ENCODE measurements at places on chromosomes 1 and 21. TPM values are rescaled to one million over a fixed set of nuclear protein-coding genes. Genes with fewer than 3 reads are reported as not detected.
A peak's percentile ranks its signal among the peaks of the same experiment; 100 is the strongest.

PGLYRP4 gene
- not detected for polyA plus RNA-seq

LRRIQ3 gene
- 2.4 TPM for polyA plus RNA-seq

ARPC5 gene
- polyA plus RNA-seq: 167 TPM

MTARC2 gene
- polyA plus RNA-seq: 81.7 TPM

FCRL1 gene
- polyA plus RNA-seq: 0.24 TPM

COL6A1 gene
- polyA plus RNA-seq: 361 TPM

- DNase-seq: peak; percentile 68
Observed at GRCh38 chr1:179002552-179003345, 22.9 kb upstream of the FAM20B start.

DNA sequence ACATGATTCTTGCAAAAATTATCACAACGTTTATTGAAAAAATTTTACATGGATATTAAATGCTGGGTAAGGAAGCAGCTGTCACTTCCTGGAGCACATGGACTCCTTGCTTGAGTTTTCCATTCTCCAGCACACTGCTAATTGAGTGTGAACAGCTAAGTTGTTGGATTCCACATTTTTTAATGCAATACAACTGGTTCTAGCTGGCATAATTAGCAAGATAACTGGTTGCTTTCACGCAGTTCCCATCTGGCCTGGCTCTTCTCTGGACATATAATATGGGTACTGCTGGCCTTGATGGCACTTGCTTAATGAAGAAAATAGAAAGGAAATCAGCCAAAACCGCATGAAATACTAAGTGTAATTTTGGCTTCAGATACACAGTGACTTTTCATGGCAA is 26.6 kb downstream of the RGS21 start:
- peak; percentile 65 for DNase-seq

DNA sequence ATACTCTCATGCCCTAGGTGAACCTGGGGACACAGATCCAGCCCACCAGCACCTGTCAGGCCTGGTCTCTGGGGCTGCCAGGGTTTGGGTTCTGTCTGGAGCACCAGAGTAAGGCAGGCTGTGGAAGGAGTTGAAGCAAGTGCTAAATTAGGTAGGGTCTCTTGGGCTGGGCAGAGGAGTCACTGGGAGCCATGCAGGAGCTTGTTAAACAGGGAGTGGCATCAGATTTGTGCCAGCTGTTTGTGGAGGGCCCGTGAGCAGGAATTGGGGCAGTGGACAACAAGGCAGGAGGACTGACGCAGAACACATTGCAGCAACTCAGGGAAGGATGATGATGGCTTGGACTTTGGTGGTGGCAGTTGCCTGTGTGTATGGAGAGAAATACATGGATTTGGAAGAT is 56.3 kb downstream of the PTPRF start:
- DNase-seq: no peak

DNA sequence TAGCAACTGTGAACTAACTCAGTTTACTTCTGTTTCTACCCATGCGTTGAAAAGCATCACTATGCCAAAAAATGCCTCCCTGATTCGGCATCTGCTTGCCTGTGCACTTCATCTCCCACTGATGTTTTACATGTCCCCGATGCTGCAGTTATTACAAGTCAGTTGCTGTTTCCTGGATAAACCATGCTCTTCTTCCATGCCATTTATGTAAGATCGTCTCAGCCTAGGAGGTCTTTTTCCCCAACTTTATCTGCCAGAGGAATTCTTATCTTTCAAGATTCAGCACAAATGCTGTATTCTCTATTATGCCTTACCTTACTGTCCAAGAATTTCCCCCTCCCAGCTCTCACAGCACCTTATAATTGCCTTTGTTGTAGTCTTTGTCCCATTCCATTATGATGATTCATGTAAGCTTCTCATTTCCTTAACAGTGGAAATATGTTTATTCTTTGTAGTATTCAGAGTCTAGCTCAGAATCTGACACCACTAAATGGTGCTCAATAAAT is 30.0 kb downstream of the PRKACB start:
- DNase-seq: no peak

GRCh38 chr1:93768380-93768863 is 86.8 kb upstream of the BCAR3 start:
- no peak for DNase-seq

DNA sequence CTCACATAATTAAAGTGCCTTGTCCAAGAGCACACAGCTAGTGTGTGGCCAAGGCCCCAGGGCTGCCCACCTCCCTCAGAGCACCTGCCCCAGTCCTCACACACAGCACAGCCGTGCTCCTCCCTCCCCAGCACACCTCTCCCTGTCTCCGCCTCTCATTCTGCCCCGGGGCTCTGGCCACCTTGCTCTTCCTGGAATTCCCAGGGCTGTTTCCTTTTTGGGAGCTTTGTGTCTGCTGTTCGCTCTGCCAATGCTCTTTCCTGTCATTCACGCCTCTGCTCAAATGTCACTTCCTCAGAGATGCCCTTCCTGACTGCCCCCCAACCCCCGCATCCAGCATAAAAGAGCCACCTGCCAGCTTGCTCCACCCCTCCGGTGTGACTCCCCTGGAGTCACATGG is 13.3 kb downstream of the SLC6A17 start:
- DNase-seq: no peak

DNA sequence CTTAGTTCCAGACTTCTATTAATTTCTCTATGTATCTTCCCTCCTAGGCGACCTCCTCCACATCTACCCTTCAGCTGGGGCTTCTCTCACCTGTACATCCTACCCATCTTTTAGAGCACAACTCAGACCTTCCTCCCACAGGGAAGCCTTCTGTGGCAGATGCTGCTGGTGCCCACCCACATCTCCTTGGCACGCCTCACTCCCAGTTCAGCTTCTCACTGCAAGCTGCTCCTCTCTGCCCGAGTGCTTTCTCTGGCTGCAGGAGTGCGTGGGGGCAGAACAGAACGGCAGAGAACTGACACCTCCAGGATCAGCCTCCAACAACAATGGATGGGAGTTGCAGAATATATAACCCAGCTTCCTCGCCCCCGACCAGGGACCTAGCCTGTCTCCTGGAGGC is 36.5 kb downstream of the ZBTB18 start:
- DNase-seq: no peak

GRCh38 chr1:2229037-2229864 is 1.1 kb downstream of the SKI start:
- peak; percentile 77 for DNase-seq

GRCh38 chr1:47938520-47938919 is 58.7 kb downstream of the TRABD2B start:
- DNase-seq: no peak

DNA sequence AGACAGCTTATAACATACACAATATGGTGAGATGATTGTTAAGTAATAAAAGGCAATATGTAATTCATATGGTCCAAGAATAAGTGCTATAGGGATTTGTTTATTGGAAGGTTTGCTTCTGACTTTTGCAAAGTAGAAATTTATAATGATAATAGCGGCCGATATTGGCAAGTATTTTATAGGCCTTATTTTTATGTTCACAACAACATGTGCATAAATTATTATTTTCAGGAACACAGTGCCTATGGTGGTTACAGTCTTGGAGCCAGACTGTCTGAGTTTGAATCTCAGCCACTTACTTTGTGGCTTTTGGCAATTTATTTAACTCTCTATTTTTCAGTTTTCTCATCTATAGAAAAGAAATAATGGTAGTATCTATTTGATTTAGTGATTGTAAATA is 607.5 kb downstream of the USP25 start:
- DNase-seq: no peak

DNA sequence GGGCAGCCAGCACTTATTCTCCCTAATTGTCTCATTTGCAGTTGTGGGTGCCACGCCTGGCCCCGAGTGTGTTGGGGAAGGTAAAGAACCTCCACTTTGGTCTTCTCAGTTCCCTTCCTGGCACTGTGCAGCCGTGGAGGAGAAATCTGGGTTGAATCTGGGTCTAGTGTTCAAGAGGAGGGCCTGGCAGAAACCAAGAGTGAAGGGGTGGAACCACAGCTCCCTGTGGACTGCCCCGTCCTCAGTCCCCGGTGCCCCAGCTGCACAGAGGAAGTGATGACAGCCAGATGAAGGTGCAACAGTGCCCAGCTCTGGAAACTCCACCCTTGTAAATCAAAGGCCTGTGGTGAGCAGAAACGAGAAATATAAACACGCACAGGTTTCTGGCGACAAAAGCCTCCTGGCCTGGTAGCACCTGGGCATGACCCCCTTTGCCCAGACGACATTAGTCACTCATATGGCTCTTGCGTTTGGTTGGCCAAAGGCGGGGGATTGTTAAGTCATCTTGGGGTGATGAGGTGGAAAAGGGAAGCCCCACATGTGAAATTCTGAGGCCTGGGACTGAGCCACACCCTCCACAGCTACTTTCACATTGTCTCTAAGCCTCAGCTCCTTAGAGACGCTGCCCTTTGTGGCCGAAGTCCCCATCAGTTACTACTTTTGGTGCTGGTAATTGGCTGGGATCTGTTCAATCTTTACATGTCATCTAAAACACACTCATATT is 4.2 kb upstream of the ECE1 start:
- no peak for DNase-seq

DNA sequence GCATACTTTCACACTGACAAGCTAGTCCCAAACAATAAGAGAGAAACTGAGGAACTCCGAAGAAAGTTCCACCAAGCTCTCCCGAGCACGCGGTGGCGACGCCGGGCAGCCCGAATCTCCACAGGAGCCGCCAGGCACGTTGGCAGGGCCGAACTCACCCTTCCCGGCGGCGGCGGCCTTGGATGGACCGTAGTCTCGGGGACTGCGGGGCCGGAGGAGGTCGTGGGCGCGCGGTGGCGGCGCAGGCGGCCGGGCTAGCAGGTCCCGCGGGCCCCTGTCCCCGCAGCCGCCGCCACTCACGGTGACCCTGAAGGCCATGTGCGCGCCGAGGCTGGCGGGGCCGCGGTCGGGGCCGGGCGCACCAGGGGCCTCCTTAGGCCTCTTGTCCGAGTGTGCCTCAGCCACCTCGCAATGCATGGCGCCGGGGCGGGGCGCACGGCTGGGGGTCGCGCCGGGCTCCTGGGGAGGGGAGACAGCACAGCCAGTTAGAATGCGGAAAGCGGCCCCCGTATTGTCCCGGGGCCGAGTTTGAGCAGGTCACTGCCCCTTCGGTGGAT is 1.2 kb downstream of the GLIS1 start:
- no peak for DNase-seq

DNA sequence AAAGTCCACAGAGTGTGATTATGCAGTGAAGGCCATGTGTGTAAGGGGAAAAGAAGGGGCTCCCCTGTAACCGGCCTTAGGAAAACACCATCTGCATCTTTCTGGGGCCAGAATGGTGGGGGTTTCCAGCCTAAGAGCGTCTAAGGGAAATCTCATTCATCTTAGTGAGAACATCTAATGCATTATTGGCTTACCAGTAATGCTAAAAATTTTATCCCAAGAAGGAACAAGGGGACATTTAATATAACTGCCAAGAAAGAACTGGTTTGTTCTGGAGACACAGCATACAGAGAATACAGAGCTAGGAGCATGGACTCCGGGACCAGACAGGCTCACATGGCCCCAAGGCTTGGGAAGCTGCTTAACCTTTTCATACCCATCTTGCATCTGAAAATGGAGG is 58.3 kb upstream of the DSCAM start:
- DNase-seq: no peak

- DNase-seq: no peak
Observed at GRCh38 chr1:62438163-62438562, 1.3 kb downstream of the USP1 start.

GRCh38 chr1:150362721-150363425 is 1.1 kb upstream of the RPRD2 start:
- no peak for DNase-seq

DNA sequence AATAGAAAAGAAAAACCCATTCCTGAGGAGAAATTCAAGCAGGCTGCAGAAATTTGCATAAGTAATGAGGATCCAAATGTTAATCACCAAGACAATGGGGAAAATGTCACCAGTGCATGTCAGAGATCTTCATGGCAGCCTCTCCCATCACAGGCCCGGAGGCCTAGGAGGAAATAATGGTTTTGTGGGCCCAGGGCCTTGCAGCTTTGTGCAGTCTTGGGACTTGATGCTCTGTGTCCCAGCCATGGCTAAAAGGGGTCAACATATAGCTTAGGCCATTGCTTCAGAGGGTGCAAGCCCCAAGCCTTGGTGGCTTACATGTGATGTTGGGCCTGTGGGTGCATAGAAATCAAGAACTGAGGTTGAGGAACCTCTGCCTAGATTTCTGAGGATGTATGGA is 22.7 kb downstream of the RAB3GAP2 start:
- DNase-seq: no peak

GRCh38 chr21:45540601-45540970 is 1.7 kb downstream of the SLC19A1 start:
- peak; percentile 25 for DNase-seq

- DNase-seq: peak; percentile 7
Observed at GRCh38 chr1:240030236-240030635, 61.4 kb upstream of the FMN2 start.

GRCh38 chr1:186960861-186961260 is 132.1 kb downstream of the PLA2G4A start:
- DNase-seq: no peak

DNA sequence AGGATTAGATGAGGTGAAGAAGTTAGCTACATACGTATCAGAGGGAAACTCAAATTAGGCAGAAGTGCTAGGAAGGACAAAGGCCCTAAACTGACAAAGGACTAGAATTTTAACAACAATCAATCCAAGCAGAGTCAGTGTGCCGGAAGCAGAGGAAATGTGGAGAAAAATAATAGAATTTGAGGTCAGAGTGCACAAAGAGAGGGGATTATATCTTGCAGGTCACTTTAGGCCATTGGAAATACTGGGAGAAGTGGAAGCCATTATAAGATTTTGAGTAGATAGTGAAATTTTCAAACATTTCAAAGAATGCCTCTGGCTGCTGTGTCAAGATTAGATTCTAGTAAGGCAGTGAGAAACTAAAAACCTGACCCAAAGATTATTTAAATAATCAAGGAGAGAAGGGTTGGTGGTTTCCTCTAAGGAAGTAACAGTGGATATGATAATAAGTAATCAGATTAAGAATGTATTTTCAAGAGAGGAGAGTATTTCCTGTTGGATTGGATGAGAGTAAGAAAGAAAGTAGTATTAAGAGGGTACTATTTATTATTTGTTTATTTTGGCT is 889.2 kb upstream of the NCAM2 start:
- DNase-seq: no peak

DNA sequence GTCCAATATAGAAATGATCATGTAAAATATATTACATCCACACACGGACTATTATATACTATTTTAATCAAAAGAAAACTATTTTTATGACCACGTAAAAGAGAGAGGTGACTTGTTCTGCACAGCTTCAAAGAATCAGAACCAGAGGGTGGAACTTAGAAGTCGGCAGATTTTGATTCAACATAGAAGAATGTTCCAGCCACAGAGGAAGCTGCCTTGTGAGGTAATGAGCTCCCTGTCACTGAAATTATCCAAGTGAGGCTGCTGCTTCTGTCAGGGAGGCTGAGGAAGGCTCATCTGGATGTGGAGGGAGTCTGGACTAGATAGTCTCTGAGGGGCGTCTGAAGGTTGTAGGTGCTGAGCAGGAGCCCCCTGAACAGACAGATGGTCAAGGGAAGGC is 2.7 kb downstream of the PLEKHA6 start:
- no peak for DNase-seq

DNA sequence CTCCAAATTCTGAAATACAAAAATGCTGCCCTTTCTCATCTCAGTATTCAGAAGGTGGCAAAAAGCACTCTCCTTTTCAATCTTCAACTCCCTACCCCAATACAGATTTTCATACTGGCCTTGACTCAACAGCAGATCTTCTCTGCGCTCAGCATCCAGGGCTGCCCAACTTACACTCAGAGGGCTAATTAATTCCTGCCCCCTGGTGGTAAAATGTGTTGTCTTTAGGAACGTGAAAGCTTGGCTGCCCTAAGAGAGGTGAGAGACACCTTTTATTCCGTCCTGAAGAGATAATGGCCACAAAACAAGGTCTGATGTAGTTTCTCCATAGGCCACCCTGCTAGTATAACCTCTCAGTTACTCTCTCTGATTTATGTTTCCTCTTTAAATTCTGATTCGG is 25.0 kb downstream of the KRTAP24-1 start:
- no peak for DNase-seq

Measured in left lung (tissue), 14 donors.